ENCODE measurements at places on chromosomes 1 and 21. TPM values are rescaled to one million over a fixed set of nuclear protein-coding genes. Genes with fewer than 3 reads are reported as not detected.

Gene PTP4A2
- 271 TPM for total RNA-seq

Gene ERICH3
- total RNA-seq = not detected

Gene SOX13
- total RNA-seq = 12.4 TPM

Gene SLC26A9
- total RNA-seq = 33.0 TPM

GRCh38 chr1:20105856-20106255 is 13.5 kb downstream of the PLA2G2D start:
- DNase-seq = no peak

- no peak for DNase-seq
Observed at GRCh38 chr1:91792489-91793071, 93.4 kb downstream of the TGFBR3 start.

DNA sequence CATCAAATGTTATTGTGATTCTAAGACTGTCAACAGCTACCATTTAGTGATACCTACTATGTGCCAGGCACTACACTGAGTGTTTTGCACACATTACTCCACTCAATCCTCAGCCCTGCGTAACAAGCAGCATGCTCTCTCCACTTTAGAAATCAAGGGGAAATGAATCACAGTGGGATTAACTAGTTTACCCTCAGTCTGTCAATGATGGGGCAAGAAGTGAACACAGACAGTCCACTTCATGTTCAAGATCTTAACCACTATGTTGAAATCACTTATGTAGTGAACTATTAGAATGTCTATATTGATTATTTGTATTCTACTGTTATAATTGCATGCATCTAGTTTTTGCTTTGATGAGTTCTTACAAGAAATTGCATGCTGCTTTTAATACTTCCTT is 165.3 kb downstream of the LTN1 start:
- no peak for DNase-seq

DNA sequence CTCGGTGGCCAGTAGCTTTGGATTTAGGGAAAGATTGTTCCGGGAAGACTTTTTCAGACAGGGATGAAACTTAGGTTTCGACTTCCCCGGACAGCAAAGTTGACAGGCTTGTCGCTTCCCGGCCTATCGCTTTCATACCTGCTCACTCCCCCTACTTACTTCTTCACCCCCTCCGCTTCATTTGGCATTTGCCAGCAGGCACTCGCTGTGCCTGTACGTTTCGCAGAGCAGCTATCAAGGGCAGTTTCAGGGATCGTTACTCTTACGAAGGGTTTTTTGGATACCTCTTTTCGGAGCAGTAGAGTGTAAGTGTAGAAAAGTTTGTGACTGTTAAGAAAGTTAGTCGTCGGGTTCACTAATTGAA is 393 bp downstream of the BLZF1 start:
- DNase-seq = no peak

DNA sequence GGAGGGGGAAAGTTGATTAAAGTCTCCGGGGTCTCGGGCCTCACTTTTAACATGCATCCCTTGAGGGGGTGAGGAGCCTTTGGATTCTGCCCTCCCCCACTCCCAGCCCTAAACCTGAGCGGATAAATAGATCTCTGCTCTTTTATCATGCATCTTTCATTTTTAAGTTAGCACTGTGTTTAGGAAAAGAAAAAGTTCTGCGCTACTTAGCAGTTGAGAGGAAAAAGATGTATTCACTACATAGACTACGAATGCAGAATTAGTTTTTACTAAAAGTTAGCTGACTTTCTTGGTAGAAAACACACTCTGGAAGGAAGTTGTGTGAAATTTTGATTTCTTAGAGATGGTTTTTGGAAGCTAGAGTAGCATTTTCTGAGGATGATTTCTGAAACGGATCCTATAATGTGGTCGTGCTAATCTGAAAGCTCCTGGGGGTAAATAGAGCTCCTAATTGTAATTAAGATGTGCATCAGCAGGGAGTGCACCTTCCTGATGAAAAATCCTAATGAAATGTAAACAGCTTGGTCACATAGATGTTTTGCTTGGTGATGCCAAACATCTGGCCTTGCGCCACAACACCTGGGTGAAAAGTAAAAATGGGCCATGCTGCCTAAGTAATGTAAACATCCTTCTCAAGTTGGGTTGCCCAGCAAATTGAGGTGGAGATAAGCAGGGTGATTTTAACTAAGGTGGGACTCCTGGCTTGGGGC is 1.8 kb downstream of the ROR1 start:
- DNase-seq = no peak

- no peak for DNase-seq
Observed at GRCh38 chr21:45110873-45111624, 36.7 kb downstream of the ADARB1 start.

Data from Right ventricle myocardium superior (tissue), 1 donor.